ENCODE measurements at places on chromosomes 4 and X.

GRCh38 chrX:101407167-101407747, 468 bp downstream of the GLA start:
- DNase-seq: no peak

DNA sequence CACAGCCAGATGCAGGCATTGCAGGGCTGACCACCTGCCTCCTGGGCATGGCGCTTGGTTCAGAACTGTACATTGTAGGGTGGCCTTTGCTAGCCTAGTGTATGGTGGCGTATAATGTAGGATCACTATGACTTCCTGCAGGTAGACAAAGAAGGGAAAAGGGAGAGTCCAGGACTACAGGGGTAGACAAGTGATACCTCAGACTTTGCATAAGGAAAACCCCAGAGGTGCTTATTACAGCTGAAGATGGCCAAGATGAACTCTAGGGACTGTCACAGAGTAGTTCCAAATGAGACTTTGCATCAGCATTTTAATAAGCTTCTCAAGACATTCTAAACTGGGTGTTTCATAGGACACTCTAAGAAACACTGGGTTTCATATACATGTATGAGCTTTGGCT, 116.4 kb upstream of the PUDP start:
- DNase-seq: no peak

DNA sequence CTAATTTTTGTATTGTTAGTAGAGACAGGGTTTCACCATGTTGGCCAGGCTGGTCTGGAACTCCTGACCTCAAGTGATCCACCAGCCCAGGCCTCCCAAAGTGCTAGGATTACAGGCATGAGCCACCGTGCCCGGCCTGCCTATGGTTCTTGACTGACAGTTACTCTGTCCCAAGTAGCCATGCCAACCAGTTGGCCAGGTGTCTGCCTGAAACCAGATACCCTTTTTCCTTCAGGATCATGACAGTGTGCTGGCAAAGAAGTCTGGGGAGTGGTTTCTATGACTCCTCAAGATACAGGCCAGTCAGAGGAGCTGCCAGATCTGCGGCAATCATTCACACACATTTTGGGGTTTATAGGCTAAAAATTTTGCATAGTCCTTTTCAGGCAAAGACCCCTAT, 1.7 kb upstream of the LAS1L start:
- no peak for DNase-seq

- no peak for DNase-seq
These were observed 1188.1 kb downstream of the PCDH7 start for GRCh38 chr4:31908261-31908660.

GRCh38 chrX:29687687-29688086, 527.7 kb upstream of the MAGEB2 start:
- no peak for DNase-seq

Data from Jurkat, Clone E6-1 (cell line).